ENCODE measurements at places on chromosomes 4 and X. TPM values are rescaled to one million over a fixed set of nuclear protein-coding genes. Genes with fewer than 3 reads are reported as not detected.

TLL1 gene
- total RNA-seq, result 6.4 TPM

ADH1C gene
- total RNA-seq, result 0.64 TPM

GLRA3 gene
- not detected for total RNA-seq

LRP2BP gene
- 1.3 TPM for total RNA-seq

DNA sequence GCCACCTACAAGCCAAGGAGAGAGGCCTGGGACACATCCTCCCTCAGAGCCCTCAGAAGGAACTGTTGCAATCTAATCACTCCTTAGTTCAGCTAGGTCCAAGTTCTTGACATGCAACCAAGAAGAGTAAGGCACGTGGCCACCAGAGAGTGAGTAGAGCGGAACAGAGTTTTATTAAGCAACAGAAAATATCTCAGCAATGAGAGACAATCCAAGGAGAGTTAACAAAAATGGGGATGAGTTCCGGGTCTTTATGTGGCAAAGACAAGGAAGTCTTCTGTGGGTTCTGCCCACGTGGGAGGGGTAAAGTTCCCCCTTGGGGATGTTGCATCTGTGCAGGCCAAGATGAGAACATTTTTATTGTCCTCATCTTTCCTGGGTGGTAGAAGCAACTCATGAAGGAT, 38.5 kb upstream of the PROM1 start:
- H3K27me3 ChIP-seq, result no peaks in the 10 kb centered on the region
- H3K4me1 ChIP-seq, result no peaks in the 10 kb centered on the region
- H3K4me3 ChIP-seq, result no peak overlapping the region

DNA sequence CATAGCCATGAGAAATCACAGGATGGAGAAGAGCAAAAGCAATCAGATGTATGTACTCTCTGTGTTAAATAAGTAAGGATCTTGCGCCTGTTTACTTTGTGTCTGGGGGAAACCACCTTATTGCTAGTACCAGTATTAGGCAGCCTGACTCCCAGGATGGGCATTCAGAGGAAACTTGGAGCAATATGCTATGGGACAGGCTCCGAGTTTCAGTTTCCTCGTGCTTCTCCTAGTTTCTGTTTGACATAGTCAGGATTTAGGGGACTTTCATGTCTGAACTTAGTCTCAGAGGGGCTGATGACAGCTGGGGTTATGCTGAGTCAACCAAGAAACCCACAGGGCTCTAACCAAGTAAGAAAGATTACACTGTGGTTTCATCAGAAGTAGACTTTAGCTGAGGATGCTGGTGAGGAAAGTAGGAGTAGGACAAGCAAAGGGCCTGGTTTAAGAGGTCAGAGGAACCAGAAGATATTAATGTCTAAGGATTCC, 13.5 kb downstream of the NSUN7 start:
- no peaks in the 10 kb centered on the region for H3K27me3 ChIP-seq
- DNase-seq, result no peak
- no peaks in the 10 kb centered on the region for H3K4me1 ChIP-seq
- no peak overlapping the region for H3K27ac ChIP-seq
- no peaks in the 10 kb centered on the region for H3K36me3 ChIP-seq

DNA sequence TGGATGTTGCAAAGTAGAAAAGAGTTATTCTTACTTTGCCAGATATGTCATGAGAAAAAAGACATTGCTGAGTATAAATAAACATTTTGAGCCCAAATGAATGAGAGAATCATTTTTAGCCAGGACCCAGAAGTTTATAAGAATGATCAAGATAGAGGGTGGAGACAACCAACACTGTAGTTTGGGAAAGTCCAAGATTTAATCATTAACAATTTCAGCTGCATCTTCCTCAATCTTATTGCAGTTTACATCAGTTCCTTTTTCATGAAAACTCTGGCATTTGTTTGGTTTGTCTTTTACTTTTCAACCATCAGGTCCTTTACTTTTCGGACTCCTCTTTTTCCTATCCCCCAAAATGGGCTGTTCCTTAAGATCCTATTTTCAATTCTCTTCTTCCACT, 645.9 kb downstream of the ANKRD50 start:
- no peak for DNase-seq
- H3K27ac ChIP-seq, result no peak overlapping the region
- no peaks in the 10 kb centered on the region for H3K27me3 ChIP-seq
- no peak overlapping the region for H3K4me3 ChIP-seq
- peaks cover 8% of the 10 kb centered on the region for H3K4me1 ChIP-seq

DNA sequence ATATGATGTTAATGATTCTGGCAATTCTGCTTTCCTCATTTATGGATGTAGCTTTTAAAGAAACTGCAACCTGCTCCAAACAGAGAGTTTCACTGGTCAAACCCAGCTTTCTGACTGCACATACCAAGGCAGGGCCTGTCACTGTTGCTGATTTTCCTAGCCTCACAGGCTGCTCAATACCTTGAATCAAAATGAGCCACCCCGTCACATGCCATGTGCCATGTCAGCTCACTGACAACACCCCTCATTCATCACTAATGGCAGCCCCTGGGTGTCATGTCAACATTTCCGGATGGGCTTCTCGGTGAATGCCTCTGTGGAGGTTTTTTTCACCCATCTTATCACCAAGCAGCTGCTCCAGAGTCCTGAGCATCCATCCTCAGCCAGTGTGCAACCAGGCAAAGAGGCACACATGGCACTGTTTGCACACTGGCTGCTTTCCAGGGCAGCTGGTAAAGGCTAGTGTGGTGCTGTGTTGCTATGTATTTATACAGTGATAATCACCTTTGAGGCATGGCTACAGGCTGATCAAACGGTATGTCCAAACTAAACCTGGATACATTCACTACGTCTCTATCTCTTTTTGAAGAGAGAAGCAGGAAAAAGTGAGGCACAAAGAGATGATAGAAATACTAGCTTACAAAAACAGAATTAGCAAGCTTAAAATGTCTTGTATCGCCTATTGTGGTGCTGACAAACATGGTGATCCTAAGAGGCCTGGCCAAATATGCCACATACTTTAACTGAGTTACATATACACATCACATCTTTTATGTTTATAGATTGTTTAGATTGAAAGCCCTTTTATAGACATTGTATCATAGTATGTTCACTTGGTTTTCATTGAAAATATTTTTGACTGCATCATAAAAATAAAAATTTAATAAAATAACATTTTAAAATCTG, 94.6 kb upstream of the INPP4B start:
- DNase-seq, result no peak
- no peaks in the 10 kb centered on the region for H3K27me3 ChIP-seq
- H3K4me1 ChIP-seq, result no peaks in the 10 kb centered on the region

DNA sequence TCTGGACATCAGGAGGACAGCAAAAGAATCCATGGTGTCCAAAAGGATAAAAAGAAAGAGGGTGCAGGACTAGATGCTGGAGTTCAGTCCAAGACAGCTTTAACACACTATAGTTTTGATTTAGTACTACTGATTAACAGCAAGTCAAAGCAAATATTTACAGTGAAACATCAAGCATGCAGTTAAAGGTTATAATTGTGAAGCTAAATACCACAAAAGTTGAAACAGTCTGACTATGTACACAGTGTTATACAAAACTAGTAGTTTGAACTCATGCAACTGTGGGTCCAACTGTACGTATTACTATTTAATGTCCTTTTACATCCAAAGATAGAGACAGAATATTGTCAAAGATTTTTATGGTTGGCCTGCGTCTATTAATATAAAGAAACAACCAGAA, 57.6 kb downstream of the CHIC2 start:
- H3K27me3 ChIP-seq, result no peaks in the 10 kb centered on the region
- no peak overlapping the region for H3K27ac ChIP-seq
- H3K36me3 ChIP-seq, result peaks cover 10% of the 10 kb centered on the region
- peaks cover 3% of the 10 kb centered on the region for H3K4me1 ChIP-seq

DNA sequence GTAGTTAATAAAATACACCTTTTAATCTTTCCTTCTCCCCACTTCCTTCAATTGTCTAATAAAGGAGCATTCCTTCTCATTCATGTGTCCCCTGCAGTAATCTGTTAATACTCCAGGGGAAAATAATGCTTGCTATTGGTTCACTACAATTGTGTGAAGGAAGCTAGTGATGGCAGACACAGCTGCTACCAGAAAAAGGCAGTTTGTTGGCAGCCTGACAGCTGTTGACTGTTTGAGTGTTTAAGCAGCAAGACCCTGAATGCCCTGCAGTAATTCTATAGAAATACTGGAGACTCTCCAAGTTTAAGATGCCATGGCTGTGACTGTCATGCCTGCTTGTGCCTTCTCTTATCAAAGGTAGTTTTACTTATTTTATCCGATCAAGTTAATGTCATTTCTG, 359.5 kb downstream of the C4orf33 start:
- H3K4me3 ChIP-seq, result no peak overlapping the region
- no peak overlapping the region for H3K27ac ChIP-seq
- H3K36me3 ChIP-seq, result no peaks in the 10 kb centered on the region
- no peaks in the 10 kb centered on the region for H3K27me3 ChIP-seq
- DNase-seq, result no peak

DNA sequence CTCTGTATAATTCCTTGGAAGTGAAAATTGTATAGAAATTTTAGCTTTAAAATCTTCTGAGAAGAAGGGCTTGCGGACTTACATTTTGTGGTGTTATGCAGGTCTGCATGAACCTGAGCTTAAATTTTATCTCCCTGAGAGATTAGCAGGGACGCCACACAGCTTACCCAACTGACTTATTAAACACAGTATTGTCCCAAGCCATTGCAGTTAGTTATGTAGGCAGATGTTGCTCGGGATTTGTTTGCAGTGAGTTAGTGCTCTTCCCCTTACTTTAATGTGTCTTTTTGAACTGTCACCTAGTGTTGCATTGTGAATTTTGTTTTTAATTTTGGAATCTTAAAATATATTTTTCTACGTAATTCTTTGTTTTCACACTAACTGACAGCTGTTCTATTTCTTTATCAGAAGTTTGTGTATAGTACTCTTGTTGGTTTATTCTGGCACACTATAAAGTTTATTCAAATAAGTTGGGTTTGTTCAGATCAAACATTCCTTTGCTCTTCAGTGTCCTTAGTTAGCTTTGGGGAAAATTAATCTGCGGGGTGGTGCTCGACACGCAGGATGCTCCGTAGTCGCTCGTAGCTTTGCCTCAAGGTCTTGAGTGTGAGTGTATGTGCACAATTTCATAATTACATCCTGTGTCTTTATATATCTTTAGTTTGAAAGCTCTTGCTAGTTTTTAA, 145.4 kb downstream of the STIM2 start:
- H3K36me3 ChIP-seq, result peaks cover 3% of the 10 kb centered on the region
- peaks cover 2% of the 10 kb centered on the region for H3K4me1 ChIP-seq
- H3K27me3 ChIP-seq, result no peaks in the 10 kb centered on the region

DNA sequence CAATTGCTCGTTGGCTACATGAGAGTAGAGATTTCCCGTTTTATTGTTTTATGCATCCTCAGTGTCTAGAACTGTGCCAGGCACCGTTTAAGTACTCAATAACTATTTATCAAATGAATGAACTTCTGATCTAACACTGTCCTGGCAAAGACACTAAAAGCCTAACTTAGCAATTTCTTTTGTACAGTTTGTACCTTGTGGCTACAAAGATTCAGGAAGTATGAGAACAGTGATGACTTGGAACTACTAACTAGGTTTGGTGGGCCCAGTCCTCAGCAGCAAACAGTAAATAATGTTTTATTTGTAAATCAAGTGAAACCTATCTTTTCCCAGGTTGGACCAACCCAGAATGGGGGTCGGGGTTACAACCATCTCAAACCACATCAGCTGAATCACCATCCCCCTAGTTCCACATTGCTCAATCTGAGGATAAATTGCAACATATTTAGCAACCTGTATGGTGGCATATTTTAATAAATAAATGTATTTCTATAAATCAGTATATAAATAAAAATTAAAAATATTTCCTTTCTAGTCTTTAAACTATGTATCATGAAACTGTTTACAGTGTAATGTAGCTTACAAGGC, 12.3 kb upstream of the SCRG1 start:
- H3K27ac ChIP-seq, result peak overlapping the region; percentile 51
- no peaks in the 10 kb centered on the region for H3K27me3 ChIP-seq
- peaks cover 29% of the 10 kb centered on the region for H3K4me1 ChIP-seq
- no peaks in the 10 kb centered on the region for H3K36me3 ChIP-seq
- DNase-seq, result no peak
- no peak overlapping the region for H3K4me3 ChIP-seq

DNA sequence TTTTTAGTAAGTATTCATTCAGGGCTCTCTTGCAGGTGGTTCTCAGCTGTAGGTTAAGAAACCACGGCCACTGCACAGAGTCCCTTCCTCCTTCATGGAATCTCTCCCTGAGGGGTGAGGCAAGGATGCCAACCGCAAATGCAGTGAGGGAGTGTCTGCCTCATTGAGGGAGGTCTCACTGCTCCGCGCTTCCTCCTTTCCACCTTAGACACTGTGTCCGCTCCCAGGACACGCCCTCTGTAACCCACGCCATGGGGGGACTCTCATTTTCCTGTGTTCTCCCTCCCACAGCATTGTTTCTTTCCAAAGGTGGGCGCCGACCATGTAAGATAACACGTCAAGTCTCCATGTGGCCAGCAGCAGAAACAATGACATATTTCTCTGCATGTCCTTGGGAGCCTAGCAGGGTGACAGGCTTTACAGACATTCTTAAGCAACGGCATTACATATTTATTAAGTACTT, 63.2 kb downstream of the SEPSECS start:
- no peaks in the 10 kb centered on the region for H3K36me3 ChIP-seq
- H3K27me3 ChIP-seq, result no peaks in the 10 kb centered on the region
- no peak overlapping the region for H3K4me3 ChIP-seq
- H3K4me1 ChIP-seq, result peaks cover 10% of the 10 kb centered on the region
- DNase-seq, result no peak

Data from suprapubic skin (tissue), 4 donors.